ENCODE measurements at places on chromosomes 12 and 14. TPM values are rescaled to one million over a fixed set of nuclear protein-coding genes. Genes with fewer than 3 reads are reported as not detected.

DNA sequence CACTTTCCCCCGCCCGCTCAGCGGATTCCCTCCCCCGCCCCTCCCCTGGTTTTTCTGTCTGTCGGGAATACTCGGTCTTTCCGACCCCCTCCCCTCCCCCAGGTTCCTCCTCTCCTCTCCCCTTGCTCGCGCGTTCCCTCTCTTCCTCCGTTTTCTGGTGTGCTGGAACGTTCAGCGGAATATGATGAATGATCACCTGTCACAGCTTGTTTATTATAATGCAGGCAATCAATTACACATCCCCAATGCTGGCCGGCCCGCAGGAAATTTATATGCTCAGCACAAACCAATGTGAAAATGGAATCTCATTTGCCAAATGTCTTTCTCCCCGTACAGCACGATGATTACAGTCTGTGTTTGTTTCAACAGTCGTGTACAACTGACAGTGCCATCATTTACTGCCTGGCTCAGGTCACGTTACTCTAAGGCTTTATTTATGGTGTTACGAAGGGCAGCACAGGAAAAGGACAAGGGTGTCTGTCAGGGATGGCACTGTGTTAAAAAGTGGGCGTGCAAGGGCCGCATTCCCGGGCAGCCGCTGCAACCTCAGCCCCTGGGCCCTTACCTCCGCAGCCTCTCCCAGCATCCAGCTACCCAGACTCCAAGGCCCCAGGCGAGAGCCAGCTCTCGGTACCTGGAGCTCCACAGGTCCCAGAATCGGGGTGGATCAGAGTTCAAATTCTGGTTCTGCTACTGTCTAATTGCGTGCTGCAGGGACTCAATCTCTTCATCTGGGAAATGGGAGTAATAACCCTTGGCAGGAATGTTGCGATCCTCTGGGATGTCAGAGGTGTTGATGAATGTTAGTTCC, 24.7 kb upstream of the MAP1LC3B2 start:
- peak; percentile 56 for DNase-seq

Gene MANSC1
- total RNA-seq: 2.4 TPM

DNA sequence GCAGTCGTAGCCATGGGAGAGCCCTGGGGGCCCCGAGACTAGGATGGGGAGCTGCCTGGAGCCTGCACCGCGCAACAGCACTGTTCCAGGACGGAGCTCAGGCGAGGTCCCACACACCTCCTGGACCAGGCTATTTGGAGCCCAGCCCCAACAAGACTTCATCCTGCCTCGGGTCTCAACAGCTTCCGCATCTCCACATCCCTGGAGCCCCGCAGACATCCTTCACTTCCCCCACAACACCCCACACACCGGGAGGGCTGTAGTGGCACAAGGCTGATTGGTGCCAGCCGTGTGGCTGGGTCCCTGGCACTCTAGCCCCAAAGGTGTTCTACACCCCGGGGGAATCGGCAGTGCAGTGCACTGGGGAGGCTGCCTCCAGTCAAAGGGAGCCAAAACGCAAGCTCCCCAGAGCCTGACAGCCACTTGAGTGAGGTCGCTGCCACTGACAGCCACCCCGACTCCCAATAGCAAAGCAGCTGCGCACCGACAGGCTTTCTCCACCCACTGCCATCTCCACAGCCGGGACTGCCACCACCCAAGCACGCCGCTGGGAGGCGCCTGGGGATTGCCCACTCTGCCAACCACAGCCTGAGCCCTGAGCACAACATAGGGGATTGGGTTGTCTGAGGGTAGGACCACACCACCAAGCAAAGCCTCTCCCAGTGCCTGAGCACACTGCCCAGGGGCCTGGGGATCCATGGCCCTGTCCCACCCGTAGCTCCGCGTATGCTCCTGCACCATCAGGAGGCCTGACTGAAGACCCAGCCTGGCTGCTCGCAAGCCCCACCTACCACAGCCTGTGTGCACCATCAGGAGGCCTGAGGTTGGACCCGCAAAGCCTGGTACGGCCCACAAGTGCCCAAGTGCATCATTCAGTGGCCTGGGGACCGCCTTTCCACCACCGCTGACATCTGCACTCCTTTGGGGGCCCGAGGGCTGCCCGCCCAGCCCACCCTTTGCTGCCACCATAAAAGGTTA, 13.2 kb upstream of the KLRF1 start:
- DNase-seq: no peak

Gene SYNDIG1L
- total RNA-seq: 0.73 TPM

GRCh38 chr14:91910196-91910595, 37.3 kb downstream of the FBLN5 start:
- DNase-seq: no peak

Gene PPP4R4
- 3.0 TPM for total RNA-seq

DNA sequence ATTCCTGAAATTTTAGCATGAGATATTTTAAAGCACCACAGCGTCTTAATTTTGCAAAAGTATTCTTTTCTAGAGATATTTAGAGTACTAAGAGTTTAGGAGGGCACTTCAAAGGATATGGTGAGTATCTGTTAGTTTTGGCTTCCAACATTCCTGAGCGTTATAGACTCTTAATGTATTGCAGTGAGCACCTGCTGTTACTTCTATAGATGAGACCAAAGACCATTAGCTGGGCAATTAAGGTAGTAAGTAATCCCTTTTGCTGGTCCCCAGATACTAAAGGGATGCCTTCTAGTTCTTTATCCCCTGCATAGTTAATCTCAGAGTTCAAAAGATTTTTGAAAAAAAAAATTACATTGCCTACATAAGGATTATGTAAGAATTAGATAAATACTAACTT, 975.6 kb downstream of the GALC start:
- no peak for DNase-seq

GRCh38 chr12:112381406-112381882, 787 bp downstream of the HECTD4 start:
- peak; percentile 42 for DNase-seq

Gene DACT1
- 47.7 TPM for total RNA-seq

Measured in cerebellum (tissue), 4 donors.